Glomerular endothelial cell (primary cell): ENCODE measurements at places on chromosomes 1 and 21. TPM values are rescaled to one million over a fixed set of nuclear protein-coding genes. Genes with fewer than 3 reads are reported as not detected.

- DNase-seq = no peak
These were observed 101.9 kb downstream of the PRRX1 start for GRCh38 chr1:170765712-170766330.

DNA sequence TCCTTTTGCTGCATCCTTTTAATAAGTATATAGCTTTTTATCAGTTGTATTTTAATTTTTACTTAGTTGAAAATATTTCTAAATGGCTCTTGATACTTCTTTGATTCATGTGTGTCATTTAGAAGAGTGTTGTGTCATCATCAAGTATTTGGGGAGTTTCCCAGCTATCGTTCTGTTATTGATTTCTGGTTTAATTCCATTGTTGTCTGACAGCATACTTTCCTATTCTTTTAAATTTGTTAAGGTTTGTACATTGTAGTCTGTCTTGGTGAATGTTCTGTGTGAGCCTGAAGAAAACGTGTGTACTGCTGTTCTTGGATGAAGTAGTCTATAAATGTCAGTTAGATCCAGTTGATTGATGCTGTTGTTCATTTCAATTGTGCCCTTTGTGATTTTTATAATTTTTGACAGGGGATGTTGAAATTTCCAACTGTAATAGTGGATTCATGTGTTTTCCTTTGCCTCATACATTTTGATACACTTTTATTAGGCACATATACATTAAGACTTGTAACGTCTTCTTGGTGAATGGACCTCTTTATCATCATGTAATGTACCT is 24.8 kb downstream of the SDCCAG8 start:
- DNase-seq = no peak

DNA sequence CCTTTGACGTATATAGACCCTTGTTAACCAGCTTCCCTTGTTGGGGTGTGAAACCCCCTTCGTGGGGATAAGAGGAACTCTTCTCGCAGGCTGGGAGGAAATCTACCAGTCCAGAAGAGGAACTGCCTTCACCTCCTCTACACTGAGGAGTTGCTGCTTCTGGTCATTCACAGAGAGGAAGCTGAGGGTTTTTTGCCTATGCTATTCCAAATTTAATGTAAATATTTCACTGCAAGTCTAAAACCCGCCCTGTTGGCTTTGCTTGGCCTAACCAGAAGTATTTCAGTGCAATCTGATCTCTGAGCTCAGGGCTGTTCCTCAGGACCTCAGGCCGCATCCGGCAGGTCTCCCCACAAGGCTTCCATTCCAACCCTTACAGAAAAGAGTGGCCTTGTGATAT is 150.1 kb downstream of the HIVEP3 start:
- no peak for DNase-seq

GRCh38 chr1:20070357-20070756 is 363 bp downstream of the PLA2G5 start:
- no peak for DNase-seq

DNA sequence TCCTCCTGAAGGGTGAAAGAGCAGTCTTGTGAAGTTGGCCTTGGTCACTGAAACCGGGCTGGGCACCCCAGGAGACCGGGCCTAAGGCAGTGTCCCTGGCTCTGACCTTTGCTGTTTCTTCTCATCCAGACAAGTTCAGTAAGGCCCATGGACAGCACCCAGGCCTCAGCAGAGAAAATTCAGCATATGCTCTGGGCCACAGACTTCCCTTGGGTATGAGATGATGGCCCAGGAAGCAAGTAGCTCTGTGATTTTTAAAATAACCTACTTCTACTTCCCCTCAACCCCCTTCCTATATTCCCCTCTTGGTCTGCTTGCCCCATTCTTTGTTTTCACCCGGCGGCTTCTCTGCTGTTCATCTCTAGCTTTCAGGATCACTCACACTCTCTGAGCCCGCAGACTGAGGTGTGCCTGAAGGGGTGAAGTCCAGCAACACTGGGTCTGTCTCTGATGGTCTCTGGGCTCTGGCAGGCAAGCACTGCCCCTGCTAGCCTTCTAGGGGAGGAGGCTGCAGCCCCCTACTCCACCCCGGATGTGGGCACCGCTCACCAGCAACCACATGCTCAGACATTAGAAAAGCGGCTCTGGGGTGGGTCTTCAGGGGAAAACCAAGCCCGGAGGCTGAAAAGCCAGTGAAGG is 2.9 kb upstream of the GPR25 start:
- DNase-seq = no peak

- DNase-seq = no peak
These were observed 8.8 kb upstream of the P3R3URF start for GRCh38 chr1:46184920-46185658.

DNA sequence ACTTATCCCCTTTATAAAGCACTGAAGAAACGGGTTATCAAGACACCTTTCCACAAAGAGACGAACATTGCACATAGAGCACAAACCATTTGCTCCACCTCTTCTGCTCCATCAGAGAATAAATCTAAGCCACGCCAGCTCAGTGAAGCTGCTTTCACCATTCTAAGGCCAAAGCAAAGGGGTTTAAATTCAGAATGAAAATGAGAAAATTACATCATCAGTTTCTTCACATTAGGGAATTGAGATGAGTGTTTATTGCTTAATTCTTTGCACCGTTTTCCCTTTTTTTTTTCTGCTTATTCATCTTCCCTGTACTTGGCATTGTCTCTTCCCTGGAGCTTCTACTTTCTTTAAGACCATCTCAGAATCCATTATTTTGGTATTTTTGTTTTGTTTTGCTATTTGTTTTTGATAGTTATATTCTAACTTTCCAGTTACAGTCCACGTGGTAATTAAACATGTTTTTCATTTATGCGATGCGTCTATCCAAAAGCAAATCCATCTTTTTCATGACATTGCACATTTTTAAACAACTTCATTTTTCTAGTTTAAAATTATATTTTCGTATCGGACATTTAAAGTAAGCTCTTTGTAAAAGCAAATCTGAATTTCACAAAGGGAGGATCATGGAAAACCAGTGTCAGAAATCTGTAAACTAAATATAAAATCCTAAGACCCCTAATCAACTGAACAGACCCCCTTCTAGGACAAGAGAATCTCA is 1.9 kb upstream of the OR2T34 start:
- DNase-seq = no peak

- DNase-seq = no peak
These were observed 130.4 kb downstream of the RERE start for GRCh38 chr1:8687039-8687438.

DNA sequence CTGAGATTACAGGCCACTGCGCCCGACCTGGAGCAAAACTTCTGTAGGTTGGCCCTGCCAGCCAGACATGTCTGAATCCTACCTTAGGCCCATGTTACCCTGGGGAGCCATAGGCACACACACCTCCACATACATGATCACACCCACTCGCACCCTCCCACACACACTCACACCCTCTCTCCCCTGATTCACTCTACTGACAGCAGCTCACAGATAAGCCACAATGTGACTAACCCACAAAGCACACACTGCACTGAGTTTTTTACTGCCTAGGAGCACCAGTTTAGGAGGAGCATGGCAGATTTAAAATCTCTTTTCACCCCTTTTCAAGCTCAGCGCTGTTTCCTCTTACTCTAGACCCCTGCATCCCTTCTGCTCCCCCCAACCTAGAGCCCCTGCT is 41.7 kb downstream of the SLC30A1 start:
- no peak for DNase-seq

GRCh38 chr1:83810144-83810543 is 188.8 kb downstream of the TTLL7 start:
- DNase-seq = no peak

DNA sequence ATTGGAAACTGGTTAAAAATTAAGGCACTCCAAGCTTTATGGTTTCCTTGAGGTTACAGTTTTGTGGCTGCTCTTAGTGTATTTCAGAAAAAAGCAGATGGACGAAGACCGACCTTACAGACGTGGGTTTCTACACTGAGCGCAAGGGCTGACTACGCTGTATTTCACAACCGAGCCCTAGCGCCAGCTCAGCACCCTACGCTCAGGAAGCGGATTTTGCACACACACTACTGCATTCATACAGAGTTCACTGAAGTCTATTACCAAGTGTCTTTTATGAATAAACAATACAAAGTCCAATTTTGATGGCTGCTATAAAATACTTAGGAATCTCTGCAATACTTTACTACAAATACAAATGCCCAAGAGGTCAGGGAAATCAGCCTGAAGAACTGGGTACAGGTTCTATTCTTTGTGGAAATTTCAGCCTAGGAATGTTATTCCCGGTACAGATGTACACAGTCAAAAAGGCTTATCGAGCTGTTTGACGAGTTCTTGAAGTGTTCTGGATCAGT is 23.8 kb downstream of the PTTG1IP start:
- no peak for DNase-seq

- DNase-seq = no peak
These were observed 33.2 kb upstream of the SERBP1 start for GRCh38 chr1:67463298-67463955.

- no peak for DNase-seq
These were observed 16.4 kb downstream of the PLEKHM2 start for GRCh38 chr1:15700508-15700907.

- DNase-seq = no peak
These were observed 58.5 kb downstream of the LYST start for GRCh38 chr1:235808223-235808622.

DNA sequence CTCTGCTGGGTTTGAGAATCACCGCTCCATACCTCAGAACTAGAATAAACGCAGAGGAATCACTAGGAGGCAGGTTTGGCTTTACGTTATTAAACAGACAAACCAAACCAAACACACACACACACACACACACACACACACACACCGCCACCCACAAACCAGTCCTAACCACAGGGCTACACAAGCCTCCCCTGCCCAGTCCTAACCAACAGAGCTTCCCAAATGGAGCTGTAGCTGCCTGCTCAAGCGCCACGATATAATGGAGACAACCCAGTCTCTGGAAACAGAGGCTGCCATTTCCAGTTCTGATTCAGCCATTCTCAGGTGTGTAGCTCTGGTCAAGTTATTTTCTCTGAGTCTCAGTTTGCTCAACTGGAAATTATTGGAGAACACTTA is 519.1 kb downstream of the SMYD3 start:
- DNase-seq = no peak

- DNase-seq = no peak
These were observed 102.1 kb downstream of the DAB1 start for GRCh38 chr1:57321776-57322175.

DNA sequence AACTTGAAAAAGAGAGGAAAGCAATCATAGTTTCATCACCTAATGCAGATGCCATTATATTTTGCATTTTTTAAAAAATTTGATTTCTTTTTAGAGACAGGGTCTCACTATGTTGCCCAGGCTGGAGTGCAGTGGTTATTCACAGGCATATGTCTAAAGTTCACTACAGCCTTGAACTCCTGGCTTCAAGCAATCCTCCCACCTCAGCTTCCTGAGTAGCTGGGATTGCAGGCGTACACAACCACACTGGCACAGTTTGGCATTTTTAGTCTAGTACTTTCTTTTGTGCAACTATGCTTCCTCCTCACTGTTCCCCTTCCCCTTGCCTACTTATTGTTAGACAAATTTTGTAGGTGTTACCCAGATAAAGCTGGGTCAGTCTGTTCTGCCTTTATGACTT is 18.0 kb downstream of the RHOU start:
- DNase-seq = no peak

DNA sequence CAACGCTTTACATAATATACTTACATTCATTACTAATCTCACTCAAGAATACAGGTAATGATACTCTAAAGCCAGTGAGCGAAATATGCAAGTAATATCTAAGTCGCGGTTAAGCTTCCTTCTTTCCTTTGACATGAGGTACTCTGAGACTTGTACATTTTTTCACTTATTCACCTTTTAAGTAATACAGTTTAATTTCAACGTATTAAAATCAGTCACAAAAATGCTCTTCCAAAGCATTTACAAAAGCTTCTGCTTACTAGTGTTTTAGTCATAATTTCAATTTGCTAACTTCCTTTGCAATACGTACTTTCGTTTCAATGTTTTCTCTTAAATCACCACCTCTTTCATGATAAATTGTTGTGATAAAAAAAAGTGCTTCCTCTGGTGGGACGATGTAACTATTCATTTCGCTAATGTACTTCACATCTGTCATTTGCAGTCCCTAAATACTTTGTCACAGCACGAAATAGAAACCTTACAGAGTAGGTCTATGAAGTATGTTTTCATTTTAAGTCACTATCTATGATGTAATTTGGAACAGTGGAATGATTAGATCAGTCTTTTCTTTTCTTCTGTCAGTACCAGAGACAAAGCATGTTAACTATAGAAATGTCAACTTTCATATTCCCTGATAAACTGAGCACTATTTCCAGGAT is 34.0 kb upstream of the ADGRL4 start:
- DNase-seq = no peak

- no peak for DNase-seq
These were observed 164.8 kb downstream of the KCNJ6 start for GRCh38 chr21:37751268-37751975.

GRCh38 chr1:179930867-179931266 is 23.7 kb upstream of the CEP350 start:
- DNase-seq = no peak

DNA sequence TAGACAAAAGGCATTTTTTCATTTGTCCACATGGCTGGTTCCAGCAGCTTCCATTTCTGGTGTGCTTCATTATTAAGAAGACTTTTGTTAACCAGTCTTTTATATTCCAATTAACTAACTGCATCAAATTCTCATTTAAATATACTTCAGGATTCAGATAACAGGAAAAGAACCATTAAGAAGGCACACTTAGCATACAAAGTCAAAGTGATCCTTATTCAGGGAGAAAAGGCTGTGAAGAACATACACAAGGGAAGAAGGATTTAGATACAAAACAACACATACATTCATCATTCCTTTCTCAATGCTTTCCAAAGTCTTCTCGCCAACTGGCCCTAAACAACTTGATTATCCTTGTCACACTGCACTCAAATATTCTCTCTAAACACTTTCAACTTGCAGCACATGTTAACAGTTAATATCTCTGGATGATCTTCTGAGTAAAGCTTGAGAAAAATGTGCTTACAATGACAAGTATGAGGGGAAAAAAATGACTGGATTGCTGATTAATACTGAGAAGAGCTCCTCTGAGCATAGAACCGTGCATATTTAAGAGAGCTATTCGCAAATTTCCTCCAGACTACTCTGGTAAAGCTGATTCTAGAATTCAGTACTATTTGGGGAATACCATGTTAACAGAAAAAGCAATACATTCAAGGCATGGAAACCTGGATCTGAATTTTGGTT is 225.2 kb upstream of the TNR start:
- DNase-seq = no peak

The ACTN2 gene
- total RNA-seq = not detected in 2 replicates

The FAM43B gene
- total RNA-seq = 0.10 and 0.47 TPM in 2 replicates

The FCGR3B gene
- not detected in 2 replicates for total RNA-seq

The MORC3 gene
- 19.3 and 25.9 TPM in 2 replicates for total RNA-seq

The GBP6 gene
- total RNA-seq = not detected in 2 replicates

The CYP4B1 gene
- not detected in 2 replicates for total RNA-seq

The OR2L2 gene
- total RNA-seq = not detected in 2 replicates

The OR2L3 gene
- total RNA-seq = not detected in 2 replicates

The PLA2G2D gene
- total RNA-seq = not detected in 2 replicates

The TDRKH gene
- total RNA-seq = 6.0 and 7.0 TPM in 2 replicates

The FCRL2 gene
- total RNA-seq = not detected in 2 replicates

The TMEM200B gene
- total RNA-seq = 0.41 and 2.4 TPM in 2 replicates

The FGR gene
- total RNA-seq = not detected in 2 replicates

The C1orf216 gene
- total RNA-seq = 21.1 and 24.5 TPM in 2 replicates

The ATP1B1 gene
- total RNA-seq = 72.3 and 128 TPM in 2 replicates

The GREM2 gene
- total RNA-seq = not detected in 2 replicates

The IRF6 gene
- 0.82 and 1.8 TPM in 2 replicates for total RNA-seq

The MXRA8 gene
- total RNA-seq = 25.8 and 39.1 TPM in 2 replicates
